ENCODE measurements at places on chromosomes 13 and 19.
A peak's percentile ranks its signal among the peaks of the same experiment; 100 is the strongest.

- peaks cover 58% of the 10 kb centered on the region for H3K4me1 ChIP-seq
- DNase-seq: no peak
- peak overlapping the region; percentile 98 for H3K4me3 ChIP-seq
- no peaks in the 10 kb centered on the region for H3K27me3 ChIP-seq
- no peaks in the 10 kb centered on the region for H3K36me3 ChIP-seq
These were observed 682 bp downstream of the PIK3R2 start for GRCh38 chr19:18153556-18154134.

DNA sequence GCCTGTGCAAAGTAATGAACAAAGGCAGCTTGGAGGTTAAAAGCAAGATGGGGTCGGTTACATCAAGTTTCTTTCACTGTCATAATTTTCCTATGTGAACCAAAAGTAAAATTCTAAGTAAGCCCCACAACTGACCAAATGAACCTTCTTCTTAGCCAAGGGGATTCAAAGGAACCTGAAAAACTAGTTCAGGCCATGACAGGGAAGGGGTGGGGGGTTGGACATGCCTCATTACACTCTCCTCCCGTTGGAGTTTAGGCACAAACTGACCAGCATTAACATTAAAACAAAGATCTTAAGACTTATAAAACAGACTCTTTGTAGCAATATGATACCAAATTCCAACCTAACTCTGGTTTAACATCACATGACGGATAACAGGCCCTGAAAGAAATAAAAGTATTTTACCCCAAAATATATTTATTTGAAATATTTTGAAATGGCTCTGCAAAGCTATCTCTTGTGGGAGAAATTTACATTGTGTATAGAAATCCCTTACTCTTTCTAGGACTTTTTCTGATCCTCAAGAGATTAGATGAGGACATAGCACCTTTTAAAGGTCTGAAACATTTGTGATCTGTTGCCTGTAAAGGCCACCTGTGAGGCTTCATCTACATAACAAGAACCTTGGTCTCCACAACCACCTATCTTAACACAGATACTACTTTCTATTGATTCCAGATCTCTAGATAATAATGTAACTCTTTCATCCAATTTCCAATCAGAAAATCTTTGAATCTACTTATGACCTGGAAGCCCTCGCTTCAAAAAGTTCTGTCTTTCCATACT is 1829.0 kb upstream of the MIR17HG start:
- H3K27me3 ChIP-seq: no peaks in the 10 kb centered on the region
- no peak overlapping the region for H3K4me3 ChIP-seq
- no peak overlapping the region for H3K27ac ChIP-seq

- H3K4me3 ChIP-seq: no peak overlapping the region
- peak; percentile 34 for DNase-seq
- H3K27me3 ChIP-seq: no peaks in the 10 kb centered on the region
- H3K4me1 ChIP-seq: peaks cover 2% of the 10 kb centered on the region
- H3K27ac ChIP-seq: no peak overlapping the region
- no peaks in the 10 kb centered on the region for H3K36me3 ChIP-seq
These were observed 16.4 kb upstream of the ZNF492 start for GRCh38 chr19:22617614-22618320.

- H3K27me3 ChIP-seq: no peaks in the 10 kb centered on the region
- DNase-seq: peak; percentile 74
- H3K4me3 ChIP-seq: no peak overlapping the region
- no peaks in the 10 kb centered on the region for H3K36me3 ChIP-seq
- H3K27ac ChIP-seq: no peak overlapping the region
- no peaks in the 10 kb centered on the region for H3K4me1 ChIP-seq
These were observed 320.6 kb downstream of the FOXO1 start for GRCh38 chr13:40345654-40346372.

GRCh38 chr13:47822036-47822435 is 179.0 kb downstream of the SUCLA2 start:
- H3K27me3 ChIP-seq: no peaks in the 10 kb centered on the region
- no peak overlapping the region for H3K4me3 ChIP-seq
- H3K36me3 ChIP-seq: no peaks in the 10 kb centered on the region
- DNase-seq: no peak

DNA sequence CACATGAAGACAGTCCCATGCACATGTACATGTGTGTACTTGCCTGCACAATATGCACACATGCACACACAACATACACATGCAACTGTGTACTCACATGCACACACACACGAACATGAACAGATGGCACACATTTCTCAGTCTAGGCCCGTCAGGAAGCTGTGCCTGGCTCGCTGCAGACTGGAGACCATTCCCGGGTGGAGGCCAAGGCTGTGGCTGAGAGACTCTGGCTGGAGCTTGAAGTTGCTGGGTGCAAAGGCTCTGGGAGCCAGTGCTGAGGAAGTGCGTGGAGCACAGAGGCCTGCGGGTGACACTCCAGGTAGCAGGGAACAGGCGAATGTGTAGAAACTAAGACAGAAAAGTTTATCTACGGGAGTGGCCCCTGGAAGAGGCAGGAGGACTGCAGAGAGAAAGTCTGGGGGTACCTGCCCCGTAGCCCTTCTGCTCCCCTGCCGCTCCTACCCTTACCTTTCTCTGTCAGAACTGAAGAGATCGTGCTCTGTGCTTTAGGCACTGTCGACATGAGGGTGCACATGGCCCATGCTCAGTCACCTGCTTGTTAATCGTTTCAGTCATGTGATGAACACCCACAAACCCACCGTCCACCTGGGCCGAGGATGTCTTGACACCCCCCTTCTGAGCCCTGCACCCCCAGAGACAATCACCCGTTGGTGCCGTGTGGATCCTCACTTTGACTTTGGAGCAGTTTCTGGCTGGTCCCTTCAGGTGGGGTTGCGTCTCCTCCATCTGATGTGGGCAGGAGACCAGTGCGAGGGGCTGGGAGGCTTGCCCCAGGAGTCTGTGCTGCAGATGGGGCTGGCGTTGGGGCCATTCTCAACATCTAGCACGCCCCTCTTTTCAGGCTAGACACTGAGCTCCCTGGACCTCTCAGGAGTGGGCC is 69.4 kb downstream of the TEX29 start:
- H3K36me3 ChIP-seq: no peaks in the 10 kb centered on the region
- no peaks in the 10 kb centered on the region for H3K27me3 ChIP-seq
- peak; percentile 77 for DNase-seq
- no peak overlapping the region for H3K4me3 ChIP-seq

DNA sequence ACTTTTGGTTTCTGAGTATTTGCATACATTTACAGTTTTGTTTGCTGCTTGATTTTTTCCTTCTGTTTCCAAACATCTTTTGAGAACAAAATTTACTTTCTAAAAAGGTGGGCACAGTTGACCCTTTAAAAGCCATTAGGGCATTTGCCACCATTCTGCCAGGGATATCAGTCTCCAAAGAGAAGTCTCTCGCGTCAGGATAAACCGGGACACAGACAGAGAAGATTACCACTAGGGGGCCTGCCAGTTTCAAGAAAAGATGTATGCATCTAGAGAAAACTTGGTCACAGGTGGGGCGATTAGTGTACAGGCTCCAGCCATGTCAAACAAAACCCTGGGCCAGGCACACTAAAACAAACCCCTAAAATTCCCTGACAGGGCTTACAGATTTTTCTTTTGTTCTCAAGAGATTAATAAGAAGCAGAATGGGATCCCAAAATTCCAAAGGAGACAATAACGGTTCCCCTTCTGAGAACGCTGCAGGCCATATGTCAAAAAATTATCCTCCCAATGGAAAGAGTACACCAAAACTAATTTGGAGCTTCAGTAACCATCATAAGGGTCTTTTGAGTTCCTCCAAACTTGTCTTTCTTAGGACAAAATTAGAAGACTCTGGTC is 10.7 kb upstream of the PABPC3 start:
- H3K4me3 ChIP-seq: no peak overlapping the region
- no peak overlapping the region for H3K27ac ChIP-seq
- H3K36me3 ChIP-seq: no peaks in the 10 kb centered on the region
- H3K4me1 ChIP-seq: no peaks in the 10 kb centered on the region
- no peaks in the 10 kb centered on the region for H3K27me3 ChIP-seq

GRCh38 chr19:45455707-45456499 is 11.9 kb upstream of the FOSB start:
- H3K27me3 ChIP-seq: no peaks in the 10 kb centered on the region
- peak; percentile 99 for DNase-seq
- H3K36me3 ChIP-seq: no peaks in the 10 kb centered on the region
- peaks cover 32% of the 10 kb centered on the region for H3K4me1 ChIP-seq
- peak overlapping the region; percentile 94 for H3K27ac ChIP-seq
- H3K4me3 ChIP-seq: peak overlapping the region; percentile 20

- H3K4me1 ChIP-seq: peaks cover 72% of the 10 kb centered on the region
- no peak for DNase-seq
- no peak overlapping the region for H3K4me3 ChIP-seq
- no peak overlapping the region for H3K27ac ChIP-seq
These were observed 28.1 kb downstream of the BRD4 start for GRCh38 chr19:15304140-15304705.

- H3K27ac ChIP-seq: no peak overlapping the region
- H3K4me1 ChIP-seq: no peaks in the 10 kb centered on the region
- no peaks in the 10 kb centered on the region for H3K27me3 ChIP-seq
- H3K4me3 ChIP-seq: no peak overlapping the region
These were observed 431.9 kb downstream of the COG6 start for GRCh38 chr13:40087091-40088002.

GRCh38 chr19:45420356-45420755 is 3.4 kb downstream of the ERCC1 start:
- H3K27me3 ChIP-seq: no peaks in the 10 kb centered on the region
- H3K36me3 ChIP-seq: no peaks in the 10 kb centered on the region
- no peak for DNase-seq
- H3K4me1 ChIP-seq: peaks cover 19% of the 10 kb centered on the region

GRCh38 chr13:75255653-75256052 is 226.3 kb downstream of the TBC1D4 start:
- H3K4me3 ChIP-seq: no peak overlapping the region
- DNase-seq: no peak
- H3K4me1 ChIP-seq: no peaks in the 10 kb centered on the region
- no peaks in the 10 kb centered on the region for H3K36me3 ChIP-seq
- no peak overlapping the region for H3K27ac ChIP-seq

DNA sequence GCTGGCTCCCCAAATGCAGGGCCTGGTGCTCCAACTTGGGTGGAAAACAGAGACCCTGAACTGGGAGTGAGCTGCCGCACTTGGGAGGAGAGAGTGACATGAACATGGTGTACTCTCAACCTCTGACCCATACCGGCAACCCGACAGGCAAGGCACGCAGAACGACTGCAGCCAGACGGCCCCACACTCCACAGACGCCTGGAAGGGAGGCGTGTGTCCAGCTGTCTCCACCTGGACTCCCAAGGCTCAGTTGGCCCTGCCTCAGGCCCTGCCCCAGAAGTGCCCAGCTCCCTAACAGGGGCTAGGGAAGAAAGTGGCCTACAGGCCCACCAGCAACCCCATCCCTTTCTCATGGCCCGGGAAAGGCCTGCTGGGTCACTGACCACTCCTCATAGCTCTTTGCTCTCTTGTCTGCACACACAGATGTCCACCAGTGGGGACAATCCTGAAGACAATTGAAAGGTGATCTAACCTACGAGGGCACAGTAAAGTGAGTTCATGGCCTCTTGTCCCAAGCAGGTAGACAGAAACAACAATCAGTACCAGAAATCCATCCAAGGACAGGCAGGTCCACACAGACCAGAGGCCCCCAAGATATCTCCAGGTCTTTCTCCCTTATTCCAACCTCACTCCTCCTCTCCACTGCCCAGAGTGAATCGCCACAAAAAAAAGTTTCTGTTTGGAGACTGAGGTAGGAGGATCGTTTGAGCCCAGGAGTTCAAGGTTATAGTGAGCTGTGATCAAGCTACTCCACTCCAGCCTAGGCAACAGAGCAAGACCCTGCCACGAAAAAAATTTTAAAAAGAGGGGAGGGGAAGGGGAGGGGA is 28.2 kb downstream of the ELL start:
- no peak overlapping the region for H3K4me3 ChIP-seq
- DNase-seq: no peak
- no peaks in the 10 kb centered on the region for H3K27me3 ChIP-seq
- H3K27ac ChIP-seq: peak overlapping the region; percentile 48
- H3K4me1 ChIP-seq: peaks cover 74% of the 10 kb centered on the region
- no peaks in the 10 kb centered on the region for H3K36me3 ChIP-seq

- no peaks in the 10 kb centered on the region for H3K36me3 ChIP-seq
- DNase-seq: no peak
- H3K27ac ChIP-seq: no peak overlapping the region
- H3K4me1 ChIP-seq: no peaks in the 10 kb centered on the region
- H3K27me3 ChIP-seq: no peaks in the 10 kb centered on the region
- no peak overlapping the region for H3K4me3 ChIP-seq
These were observed 13.7 kb downstream of the F2RL3 start for GRCh38 chr19:16902545-16902944.

- no peaks in the 10 kb centered on the region for H3K27me3 ChIP-seq
- no peak overlapping the region for H3K27ac ChIP-seq
- no peak for DNase-seq
- H3K4me3 ChIP-seq: no peak overlapping the region
- peaks cover 41% of the 10 kb centered on the region for H3K4me1 ChIP-seq
These were observed 44.8 kb downstream of the USP12 start for GRCh38 chr13:27126859-27127258.

DNA sequence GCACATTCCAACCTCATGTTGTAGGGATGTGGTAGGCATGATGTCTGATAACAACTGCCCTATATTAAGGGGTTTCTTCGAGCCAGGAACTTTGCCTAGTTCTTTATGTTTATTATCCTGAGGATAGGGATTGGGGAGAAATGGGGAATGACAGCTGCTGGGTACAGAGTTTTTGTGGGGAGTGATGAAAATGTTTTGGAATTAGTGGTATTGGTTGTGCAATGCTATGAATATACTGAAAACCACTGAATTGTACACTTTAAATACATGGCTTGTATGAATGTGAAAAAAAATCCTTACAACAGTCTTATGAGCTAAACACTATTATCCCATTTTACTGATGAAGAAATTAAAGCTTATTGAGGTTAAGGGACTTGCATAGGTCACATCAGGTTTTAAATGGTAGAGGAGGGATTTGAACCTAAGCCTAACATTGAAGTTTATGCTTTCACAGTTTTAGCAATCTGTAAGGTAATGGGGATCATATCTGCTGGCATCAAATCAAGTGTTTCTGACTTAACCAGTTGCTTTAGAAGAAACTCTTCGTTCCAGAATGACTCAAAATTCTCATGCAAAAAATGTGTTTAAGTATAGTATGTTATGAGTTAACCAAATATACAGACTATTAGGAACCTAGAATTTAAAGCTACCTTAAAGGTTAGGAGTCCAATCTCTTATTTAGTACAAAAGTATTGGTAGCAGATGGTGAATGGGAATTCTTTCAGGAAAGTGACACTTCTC is 61.4 kb downstream of the ERCC5 start:
- H3K27ac ChIP-seq: no peak overlapping the region
- no peak overlapping the region for H3K4me3 ChIP-seq
- no peak for DNase-seq

- no peak overlapping the region for H3K4me3 ChIP-seq
- no peak overlapping the region for H3K27ac ChIP-seq
- no peaks in the 10 kb centered on the region for H3K4me1 ChIP-seq
- peak; percentile 16 for DNase-seq
These were observed 118.4 kb upstream of the SLC7A1 start for GRCh38 chr13:29713839-29714238.
